ENCODE measurements at places on chromosomes 6 and 20.

- peak; percentile 44 for DNase-seq
Observed at GRCh38 chr20:33437141-33437911, 6.2 kb downstream of the SNTA1 start.

DNA sequence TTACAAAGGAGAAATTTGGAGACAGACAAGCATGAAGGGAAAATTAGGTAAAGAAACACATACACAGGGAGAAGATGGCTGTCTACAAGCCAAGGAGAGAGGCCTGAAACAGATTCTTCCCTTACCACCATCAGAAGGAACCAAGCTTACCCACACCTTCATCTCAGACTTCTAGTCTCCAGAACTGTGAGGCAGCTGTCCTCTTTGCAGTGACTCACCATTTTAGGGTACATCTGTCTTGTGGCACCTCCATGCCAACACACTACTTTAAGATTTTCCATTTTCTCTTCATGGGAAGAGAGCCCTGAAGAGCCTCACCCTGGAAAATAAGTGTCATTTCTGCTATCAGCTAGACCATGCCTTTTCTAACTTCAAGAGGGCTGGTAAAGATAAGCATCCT lies 369.3 kb downstream of the FRK start:
- no peak for DNase-seq

GRCh38 chr20:48731536-48731935 lies 96.3 kb downstream of the PREX1 start:
- DNase-seq, result no peak

- DNase-seq, result no peak
Observed at GRCh38 chr6:1724124-1724523, 114.4 kb downstream of the FOXC1 start.

DNA sequence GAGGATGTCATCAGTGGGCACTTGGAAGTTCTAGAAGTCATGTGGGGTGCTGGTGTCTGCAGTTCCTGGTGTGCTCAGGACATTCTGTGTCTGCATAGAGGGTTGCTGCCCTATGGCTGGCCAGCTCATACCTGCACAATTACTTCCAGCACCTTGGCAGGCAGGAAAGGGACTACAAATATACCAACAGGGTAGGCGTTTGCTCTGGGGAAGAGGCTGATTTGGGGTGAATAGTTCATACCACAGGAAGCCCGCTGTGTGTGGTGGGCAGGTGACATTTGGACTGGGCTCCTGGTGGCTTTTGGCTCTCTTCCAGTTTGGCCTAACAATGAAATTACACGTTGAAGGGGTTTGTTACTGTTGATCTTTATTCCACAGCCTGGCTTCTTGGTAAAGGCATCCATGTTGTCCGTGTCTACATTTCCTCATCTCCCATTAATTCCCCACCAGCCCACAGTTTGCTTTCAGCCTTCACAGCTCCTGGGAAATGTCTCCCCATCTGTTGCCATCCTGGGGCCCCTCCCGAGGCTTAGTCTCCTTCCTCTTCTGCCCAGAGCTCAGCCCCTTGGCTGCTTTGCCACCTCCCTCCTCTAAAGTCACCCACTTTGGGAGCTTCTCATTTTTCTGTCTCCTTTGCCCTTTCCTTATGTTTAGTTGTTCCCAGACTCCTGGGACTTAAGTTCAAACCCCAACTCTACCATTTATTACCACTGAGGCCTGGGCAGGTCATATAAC lies 88.1 kb downstream of the RSPH3 start:
- DNase-seq, result no peak

DNA sequence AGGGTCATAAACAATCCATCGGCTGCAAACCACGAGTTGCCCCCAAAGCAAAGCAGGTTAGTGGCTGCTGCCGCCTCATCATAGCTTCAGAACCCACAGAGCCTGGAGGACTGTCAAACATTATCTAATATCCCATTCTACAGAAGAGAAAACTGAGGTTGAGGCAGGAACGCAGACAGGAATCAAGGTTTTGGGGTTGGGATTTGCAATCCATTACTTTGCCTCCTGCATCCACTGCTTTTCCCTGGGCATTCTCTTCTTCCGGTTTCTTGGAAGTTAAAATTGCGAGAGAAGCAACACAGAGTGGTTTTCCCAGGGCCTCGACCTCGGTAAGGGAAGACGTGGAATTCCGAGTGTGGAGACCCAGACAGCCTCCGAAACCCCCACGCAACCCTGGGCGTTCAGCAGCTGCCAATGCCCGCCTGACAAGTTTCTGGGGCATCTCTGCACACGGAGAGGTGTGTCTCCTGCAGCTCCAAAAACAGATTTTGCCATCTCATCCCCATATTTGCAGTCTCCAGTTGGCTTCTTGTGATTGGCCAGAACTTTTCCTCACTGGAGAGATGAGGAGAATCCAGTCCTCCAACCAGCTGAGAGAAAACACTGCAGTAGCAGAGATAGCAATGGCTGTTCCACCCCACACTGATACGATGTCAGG lies 45.5 kb upstream of the SNAP25 start:
- DNase-seq, result no peak

- peak; percentile 26 for DNase-seq
Observed at GRCh38 chr6:72944660-72945059, 280.6 kb downstream of the KHDC1L start.

DNA sequence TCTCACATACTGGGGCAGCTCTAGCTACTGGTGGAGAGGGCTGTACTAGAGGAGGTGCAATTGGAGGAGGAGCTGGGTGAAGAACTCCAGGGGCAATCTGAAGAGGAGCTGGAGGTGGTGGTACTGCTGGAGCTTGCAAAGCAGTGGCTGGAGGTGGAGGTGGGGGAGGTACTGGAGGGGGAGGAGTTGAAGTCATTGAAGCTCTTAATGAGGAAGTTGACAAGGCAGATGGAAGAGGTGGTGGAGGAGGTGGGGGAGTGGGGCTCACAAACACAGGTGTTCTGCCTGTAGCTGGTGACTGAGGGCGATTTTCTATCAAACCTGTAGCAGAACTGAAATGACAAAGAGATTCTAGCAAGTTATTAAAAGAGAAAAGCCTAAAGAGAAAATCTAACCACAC lies 77.6 kb downstream of the WASF1 start:
- DNase-seq, result no peak

- DNase-seq, result no peak
Observed at GRCh38 chr6:146919017-146919416, 285.2 kb upstream of the STXBP5 start.

GRCh38 chr6:56864171-56864616 lies 90.7 kb upstream of the BEND6 start:
- DNase-seq, result no peak

DNA sequence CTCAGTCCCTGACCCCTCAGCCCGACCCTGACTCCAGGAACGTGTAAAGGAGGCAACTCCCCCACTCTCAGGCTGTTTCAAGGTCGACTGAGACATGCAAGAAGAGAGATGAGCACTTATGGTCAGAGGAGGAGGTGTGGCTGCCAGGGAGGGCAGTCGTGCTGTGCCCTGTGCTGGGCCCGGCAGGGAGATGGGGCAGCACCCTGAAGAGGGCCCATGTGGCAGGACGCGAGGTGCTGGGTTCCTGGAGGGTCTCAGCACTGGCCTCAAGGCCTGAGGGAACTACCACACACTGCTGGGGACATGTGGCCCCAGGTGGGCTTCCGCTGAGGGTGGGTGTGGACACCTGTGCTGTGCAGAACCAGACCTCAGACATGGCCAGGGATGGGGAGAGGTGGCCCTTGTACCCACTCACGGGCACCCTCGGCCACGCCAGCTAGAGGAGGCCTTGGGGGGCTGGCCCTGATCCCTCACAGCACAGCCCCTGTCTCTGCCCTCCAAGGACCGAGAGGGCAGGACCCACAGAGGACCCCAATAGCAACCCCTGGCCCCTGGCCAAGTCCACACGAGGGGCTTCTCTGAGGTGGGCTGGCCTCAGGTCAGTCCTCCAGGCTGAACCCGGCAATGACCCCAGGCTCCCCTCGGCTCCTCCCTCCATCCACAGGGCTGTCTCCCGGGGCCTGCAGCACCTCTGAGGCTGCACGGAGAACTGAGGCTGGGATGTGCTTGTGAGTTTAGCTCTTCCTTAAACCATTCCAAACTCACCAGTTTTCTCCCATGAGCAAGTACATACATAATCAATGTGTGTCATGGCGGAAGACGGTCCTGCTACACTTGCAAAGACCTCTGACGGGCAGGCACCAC lies 8.7 kb downstream of the SLC2A4RG start:
- no peak for DNase-seq

GRCh38 chr20:20820785-20821483 lies 108.5 kb upstream of the RALGAPA2 start:
- no peak for DNase-seq

- no peak for DNase-seq
Observed at GRCh38 chr6:133240511-133241085, 559 bp upstream of the EYA4 start.

DNA sequence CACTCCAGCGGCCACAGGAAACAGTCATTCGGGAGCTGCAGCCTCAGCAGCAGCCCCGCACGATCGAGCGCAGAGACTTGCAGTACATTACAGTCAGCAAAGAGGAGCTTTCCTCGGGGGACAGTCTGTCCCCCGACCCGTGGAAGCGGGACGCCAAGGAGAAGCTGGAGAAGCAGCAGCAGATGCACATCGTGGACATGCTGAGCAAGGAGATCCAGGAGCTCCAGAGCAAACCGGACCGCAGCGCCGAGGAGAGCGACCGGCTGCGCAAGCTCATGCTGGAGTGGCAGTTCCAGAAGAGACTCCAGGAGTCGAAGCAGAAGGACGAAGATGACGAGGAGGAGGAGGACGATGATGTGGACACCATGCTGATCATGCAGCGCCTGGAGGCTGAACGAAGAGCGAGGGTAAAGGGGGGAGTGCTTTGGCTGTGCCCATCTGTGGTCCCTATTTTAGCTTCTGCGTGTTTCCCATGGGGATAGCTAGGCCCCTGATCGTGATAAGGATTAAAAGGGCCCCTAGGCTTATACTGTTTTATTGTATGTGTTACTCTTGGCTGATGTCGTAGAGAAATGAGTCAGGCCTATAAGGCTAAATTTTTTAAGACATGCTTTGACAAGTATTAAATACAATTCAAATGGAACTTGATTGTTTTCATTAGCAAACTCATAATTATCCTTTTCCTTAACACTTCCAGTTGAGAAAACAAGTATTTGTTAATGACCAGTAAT lies 45.5 kb upstream of the KIF25 start:
- DNase-seq, result no peak

- DNase-seq, result no peak
Observed at GRCh38 chr6:13248584-13248985, 79.8 kb downstream of the TBC1D7 start.

- DNase-seq, result peak; percentile 43
Observed at GRCh38 chr6:150528648-150529285, 70.9 kb upstream of the PLEKHG1 start.

DNA sequence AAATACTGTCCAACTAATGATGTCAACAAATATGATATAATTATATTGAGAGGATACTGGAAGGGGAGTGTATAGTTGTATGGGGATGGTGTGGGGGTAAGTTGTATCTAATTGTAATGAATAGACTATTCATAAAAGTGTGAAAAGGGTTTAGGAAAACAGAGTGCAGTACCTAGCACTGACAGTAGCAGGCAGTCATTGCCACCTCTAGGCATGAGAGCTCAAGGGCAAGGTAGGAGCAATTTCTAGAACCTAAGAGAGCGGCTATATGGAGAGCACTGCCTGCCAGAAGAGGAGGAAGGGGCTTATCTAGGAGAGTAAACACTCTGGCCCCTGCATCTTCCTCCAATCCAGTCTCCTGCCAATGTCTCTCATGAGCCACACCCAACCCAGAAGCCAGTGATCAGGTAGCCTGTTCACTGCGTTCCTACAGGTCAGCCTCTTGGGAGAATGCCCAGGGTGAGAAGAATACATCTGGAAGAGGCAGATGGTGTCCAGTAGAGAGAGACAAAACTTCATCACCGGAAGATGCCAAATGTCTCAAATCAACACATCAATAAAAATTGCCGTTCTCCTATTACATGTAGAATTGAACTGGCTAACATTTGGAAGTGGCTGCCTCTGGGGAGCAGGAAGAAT lies 200.0 kb downstream of the LY86 start:
- no peak for DNase-seq

DNA sequence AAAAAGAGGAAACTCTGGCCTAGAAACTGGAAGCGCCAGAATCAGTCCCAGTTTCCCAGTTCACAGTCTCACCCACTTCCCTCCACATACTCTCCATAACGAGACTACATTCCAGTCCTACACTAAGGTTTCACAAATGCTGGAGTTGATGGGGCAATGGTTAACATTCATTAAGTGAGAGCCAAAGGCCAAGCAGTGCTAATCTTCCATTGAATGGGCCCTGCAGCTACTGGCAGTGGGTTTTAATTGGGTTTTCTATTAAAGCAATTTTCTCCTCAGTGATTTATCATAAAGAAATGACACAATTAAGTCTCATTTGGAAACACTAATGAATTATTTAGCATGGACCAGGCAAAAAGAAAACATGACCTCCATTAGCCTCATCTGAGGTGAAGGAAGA lies 20.8 kb upstream of the NRSN1 start:
- no peak for DNase-seq

GRCh38 chr6:47478233-47479139 lies 897 bp downstream of the CD2AP start:
- peak; percentile 36 for DNase-seq

GRCh38 chr6:159951772-159952171 lies 17.1 kb upstream of the IGF2R start:
- DNase-seq, result no peak

All from GM03348 (cell line).